ENCODE measurements at places on chromosomes 2 and 18. TPM values are rescaled to one million over a fixed set of nuclear protein-coding genes. Genes with fewer than 3 reads are reported as not detected.

The TEKT4 gene
- not detected for total RNA-seq

DNA sequence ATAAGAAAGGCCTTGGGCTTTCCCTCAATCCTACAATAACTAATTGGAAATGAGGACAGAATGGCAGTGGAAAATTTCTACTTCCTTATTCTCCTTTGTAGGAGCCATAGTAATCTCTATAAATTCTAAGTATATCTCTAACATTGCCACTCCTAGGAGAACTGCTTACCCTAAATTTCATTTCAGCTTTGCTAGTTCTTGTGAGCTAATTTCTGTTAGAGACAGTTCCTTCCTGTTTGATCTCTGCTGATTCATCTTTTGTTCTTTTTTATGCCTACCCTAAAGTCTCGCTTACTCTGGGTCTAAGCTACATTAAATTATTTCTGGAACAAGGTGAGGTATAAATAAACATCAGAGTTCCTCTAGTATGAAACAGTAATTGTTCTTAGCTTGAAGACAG, 25.7 kb downstream of the ABHD3 start:
- no peak for DNase-seq

GRCh38 chr2:3101016-3101942, 276.3 kb downstream of the EIPR1 start:
- DNase-seq: no peak

DNA sequence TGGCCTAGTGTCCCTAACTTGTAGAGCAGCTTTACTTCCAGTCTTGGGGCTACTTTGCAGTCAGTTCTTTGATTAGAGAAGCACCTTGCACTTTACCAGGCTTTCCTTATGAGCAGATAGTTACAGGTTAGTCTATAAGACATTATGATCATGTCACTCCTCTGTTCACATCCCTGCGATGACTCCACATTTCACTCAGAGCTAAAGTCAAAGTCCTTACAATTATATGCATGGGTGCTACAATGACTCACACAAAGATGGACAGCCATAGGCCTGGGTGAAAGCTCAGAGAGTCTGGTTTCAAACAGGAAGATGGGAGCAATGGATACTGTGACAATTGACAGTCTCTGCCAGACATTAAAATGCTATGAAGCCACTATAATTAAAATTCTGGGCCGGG, 27.1 kb upstream of the SSB start:
- DNase-seq: no peak

DNA sequence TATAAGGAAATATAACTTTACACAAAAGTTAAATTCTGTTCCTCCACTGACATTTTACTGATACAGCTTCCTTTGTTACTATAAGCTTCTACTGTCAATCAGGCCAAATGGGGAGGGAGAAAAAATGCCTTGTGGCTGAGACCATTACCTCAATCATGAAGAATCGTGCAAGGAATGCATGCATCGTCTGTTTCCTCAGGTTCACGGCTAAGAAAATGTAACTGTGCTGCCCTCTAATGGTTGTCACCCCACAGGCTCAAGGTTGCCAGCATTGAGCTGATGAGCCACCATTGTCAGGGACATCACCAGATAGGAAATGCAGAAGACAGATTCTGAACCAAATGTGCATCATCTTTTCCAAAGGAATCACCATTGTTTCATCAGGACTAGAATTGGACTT, 426.9 kb downstream of the CDH2 start:
- DNase-seq: peak; percentile 71

Data from osteoblast (primary cell).